Renal pelvis (tissue), 12 donors: ENCODE measurements at places on chromosomes 2 and 18.

DNA sequence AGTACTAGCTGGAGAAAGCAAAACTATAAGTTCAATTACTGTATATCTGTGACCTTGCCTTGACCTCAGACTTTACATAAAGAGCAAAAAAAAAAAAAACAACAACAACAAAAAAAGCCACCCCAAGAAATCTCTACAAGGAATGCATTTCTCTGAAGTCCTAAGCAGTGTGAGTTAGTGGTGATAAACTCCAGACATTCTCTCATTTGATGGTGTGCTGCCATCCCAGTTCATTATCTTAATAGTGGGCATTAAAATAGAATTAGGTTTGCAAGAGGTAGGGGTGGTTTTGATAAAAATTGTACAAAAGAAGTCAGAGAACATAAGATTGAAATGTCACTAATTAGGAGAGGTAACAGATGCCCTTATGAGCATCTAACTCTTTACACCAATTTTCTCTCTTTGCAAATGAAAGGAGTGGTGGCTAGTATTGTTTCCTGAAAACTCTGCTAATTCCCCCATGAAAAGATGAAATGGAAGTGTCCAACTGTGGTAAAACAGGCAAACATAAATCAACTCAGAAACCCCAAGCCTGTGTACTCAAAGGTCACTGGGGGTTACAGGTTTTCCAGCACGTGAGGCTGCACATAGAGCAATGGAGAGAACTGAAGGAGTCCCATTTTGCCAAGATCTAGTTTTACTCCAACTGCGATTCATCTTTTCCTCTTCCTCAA lies 131.9 kb downstream of the MEIS1 start:
- DNase-seq = no peak

- no peak for DNase-seq
Observed at GRCh38 chr18:75871596-75871995, 444.1 kb upstream of the SMIM21 start.

DNA sequence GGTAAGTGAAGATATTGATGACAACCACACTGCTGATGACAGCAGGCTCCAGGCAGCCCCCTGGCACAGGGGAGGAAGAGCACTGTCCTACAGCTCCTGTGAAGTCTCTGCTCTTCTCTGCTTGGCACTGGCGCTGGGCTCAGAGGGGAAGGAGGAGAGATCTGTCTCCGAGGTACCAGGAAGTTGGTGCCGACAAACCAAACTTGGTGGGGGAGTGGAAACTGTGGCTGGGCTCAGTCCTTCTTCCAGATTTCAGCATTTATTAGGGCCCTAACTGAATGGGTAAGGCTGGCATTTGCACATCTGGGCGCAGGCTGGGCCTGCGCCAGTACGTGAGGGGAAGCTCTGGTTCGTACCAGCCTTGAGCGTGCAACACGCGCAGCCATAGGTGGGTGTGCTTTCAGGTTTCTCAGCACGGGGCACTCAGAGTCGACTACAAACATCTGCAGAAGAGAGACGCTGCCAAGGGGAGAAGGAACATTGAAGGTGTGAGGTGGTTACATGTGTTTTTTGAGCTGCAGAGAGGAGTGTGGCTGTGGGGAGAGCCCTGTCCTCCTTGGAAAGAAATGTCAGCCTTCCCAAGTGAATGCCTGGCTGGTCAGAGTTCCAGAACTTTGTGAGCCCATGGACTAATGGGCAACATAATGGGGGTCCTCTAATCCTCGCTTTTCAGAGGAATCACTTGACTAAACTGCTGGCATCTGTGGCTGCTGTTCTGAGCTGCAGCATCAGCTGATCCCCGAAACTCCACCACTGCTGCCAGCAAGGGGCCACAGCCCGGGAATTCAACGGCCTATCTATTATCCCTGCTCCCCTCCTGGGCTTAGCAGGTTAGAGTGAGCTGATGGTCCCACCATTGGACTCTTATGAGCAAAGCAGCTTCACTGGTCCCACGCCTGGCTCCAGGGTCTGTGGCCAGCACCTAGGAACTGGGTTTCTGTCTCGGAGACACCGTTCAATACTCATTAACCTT lies 55.2 kb upstream of the SEMA4C start:
- DNase-seq = no peak

- no peak for DNase-seq
Observed at GRCh38 chr2:54609647-54610046, 113.8 kb upstream of the EML6 start.

DNA sequence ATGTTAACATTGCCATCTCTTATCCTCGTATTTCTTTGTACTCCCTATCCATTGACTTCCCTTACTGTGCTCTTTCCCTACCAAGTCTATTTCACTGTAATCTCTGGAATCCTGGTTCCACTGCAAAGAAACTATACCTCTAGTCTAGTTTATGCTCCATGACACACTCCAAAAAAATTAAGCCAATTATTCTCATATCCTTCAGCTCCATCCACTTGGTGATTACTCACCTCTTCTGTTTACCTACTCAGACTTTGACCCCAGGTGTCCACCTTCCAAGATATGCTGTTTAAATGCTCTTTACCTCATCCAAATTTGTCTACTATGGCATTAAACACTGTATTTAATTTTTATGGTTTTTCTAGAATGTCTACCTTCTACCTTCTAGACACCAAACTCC lies 137.9 kb downstream of the ATAD2B start:
- no peak for DNase-seq

DNA sequence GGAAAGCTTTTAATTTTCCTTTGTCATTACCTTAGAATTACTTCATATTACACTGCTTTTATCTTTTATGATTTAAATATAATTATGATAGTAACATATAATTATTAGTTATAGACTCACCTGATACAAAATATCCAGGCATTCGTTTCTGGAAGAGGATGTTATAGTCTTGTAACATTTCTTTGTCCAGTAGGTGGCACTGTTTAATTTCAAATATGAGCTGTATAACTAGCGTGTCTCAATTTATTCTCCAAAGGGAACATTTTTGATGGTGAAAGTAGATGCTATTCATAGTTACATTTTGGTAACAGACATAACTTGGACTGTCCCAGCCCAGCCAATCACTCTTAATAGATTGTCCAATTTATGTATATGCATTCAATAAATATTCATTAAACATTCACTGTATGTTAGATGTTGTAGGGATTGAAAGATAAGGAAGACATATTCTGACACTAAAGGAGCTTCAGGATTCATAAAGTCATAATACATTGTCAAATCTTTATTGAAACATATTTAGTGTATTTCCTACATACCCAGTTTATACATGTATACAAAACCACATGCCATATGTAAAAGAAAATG lies 19.2 kb downstream of the DAW1 start:
- DNase-seq = peak; percentile 42
